T-helper 2 cell treated with Interferon-gamma antibody and Interleukin-4, amounts not matched to agents 100 ng/mL and 5 ng/mL, for 36 hours (primary cell): ENCODE measurements at places on chromosomes 7 and 10. TPM values are rescaled to one million over a fixed set of nuclear protein-coding genes. Genes with fewer than 3 reads are reported as not detected.

The ZNF736 gene
- total RNA-seq: 22.2 and 24.9 TPM in 2 replicates

The GPR26 gene
- total RNA-seq: not detected in 2 replicates

The ACSL5 gene
- 61.0 and 62.7 TPM in 2 replicates for total RNA-seq

The GRID1 gene
- total RNA-seq: not detected in 2 replicates

The BTBD16 gene
- total RNA-seq: not detected in 2 replicates

The MUC3A gene
- not detected in 2 replicates for total RNA-seq

The PDE1C gene
- not detected in 2 replicates for total RNA-seq

The GPRIN2 gene
- not detected in 2 replicates for total RNA-seq

The TEX36 gene
- not detected in 2 replicates for total RNA-seq

The PNLIPRP3 gene
- total RNA-seq: not detected in 2 replicates

The KDM7A gene
- 11.8 and 13.4 TPM in 2 replicates for total RNA-seq

The FAM25A gene
- not detected in 2 replicates for total RNA-seq

The TBXAS1 gene
- total RNA-seq: 3.8 and 4.4 TPM in 2 replicates

The SPDYE3 gene
- not detected in 2 replicates for total RNA-seq

The CNPY1 gene
- total RNA-seq: not detected in 2 replicates
